ENCODE measurements at places on chromosomes 1 and 21. TPM values are rescaled to one million over a fixed set of nuclear protein-coding genes. Genes with fewer than 3 reads are reported as not detected.

DNA sequence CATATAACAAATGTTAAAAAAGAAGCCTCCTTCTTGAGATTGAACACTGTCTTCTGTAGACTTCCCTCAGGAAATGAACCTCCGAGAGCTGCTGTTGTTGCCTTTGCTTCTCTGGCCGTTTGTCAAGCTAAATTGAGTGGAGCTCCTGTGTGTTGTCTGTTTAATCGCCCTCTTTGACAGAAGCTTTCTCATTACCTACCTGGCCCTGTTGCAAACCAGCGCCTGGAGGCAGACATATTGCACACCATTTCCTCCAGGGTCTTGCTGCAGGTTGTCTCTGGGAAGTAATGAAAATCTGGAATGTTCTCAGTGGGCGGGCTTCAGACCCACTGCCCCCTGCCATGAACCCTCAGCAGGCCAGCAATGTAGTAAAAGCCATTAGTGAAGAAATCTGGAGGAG lies 83.3 kb downstream of the GABPA start:
- H3K4me3 ChIP-seq, result no peak overlapping the region
- H3K36me3 ChIP-seq, result no peaks in the 10 kb centered on the region
- no peak overlapping the region for H3K27ac ChIP-seq
- H3K4me1 ChIP-seq, result no peaks in the 10 kb centered on the region

- no peak overlapping the region for H3K4me3 ChIP-seq
- H3K27me3 ChIP-seq, result peaks cover 28% of the 10 kb centered on the region
- DNase-seq, result peak; percentile 74
- no peak overlapping the region for H3K27ac ChIP-seq
- H3K36me3 ChIP-seq, result no peaks in the 10 kb centered on the region
These were observed 33.5 kb downstream of the CSMD2 start for GRCh38 chr1:34131396-34132160.

Gene OR2L2
- not detected for total RNA-seq

- H3K4me3 ChIP-seq, result no peak overlapping the region
- no peak overlapping the region for H3K27ac ChIP-seq
- no peaks in the 10 kb centered on the region for H3K36me3 ChIP-seq
- H3K4me1 ChIP-seq, result peaks cover 8% of the 10 kb centered on the region
These were observed 121.1 kb downstream of the PSMG1 start for GRCh38 chr21:39062196-39062595.

DNA sequence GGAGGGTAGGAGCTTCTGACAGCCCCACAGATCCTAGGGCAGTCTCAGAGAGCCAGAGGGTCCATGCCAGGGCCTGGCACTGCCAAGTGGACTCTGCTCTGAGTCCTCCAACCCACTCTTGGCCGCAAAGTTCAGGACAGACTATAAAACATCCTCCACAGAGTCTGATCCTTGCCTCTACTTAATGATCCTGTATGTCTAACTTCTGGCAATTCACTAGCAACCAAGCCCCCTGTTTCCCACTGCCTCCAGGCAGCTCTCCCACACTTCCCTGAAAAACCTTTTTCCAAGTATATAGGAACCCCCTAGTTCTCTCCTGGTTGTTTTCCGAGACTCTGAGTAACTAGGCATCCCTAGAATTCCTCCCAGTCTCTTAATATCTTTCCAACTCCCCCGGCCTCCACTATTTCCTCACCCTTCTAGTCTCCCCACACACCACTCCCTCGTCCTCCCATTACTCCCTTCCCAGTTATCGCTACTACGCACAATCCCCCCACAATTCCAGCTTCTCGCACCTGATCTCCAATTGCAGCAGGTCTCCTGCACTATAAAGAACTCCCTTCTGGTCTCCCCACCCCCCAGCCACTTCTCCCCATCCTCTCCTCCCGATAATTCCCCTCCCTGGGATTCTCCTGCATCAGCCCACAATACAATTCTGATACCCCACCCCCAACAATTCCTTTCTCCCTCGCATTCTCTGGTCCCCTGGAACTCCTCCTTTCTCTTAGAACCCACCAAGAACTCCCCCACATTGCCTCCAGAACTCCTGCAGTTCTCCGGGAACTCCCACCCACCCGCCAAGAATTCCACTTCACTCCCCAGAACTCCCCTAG lies 574 bp downstream of the IGSF9 start:
- no peaks in the 10 kb centered on the region for H3K36me3 ChIP-seq
- DNase-seq, result no peak
- no peaks in the 10 kb centered on the region for H3K27me3 ChIP-seq

Gene ANKRD45
- total RNA-seq, result not detected

DNA sequence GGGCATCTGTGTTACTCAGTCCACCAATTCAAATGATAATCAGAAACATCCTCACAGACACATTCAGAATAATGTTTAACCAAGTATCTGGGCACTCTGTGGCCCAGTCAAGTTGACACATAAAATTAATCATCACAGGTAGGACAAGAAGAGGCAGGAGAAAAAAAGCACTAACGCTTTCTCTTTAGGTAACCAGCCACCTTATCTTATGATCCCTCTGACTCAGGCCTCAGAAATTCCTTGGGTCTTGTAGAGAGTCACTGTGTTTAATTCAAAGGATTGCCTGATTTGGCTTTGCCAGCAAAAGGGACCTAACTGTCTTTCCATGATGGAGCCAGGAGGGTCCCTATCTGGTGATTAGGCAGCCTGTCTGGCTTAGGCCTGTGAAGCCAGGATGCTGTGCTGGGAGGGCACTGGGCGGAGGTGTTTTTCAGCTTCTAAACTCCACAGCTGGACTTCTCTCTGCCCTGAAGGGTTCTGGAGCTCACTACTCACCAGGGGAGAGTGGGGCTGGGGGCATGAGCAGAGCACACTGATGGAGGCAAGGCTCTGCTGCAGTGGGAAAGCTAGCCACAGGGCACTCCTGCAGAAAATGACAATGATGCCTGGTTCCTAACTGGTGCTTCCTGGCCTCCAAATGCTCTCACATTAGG lies 36.4 kb upstream of the STUM start:
- no peaks in the 10 kb centered on the region for H3K36me3 ChIP-seq
- DNase-seq, result no peak
- H3K27me3 ChIP-seq, result no peaks in the 10 kb centered on the region
- H3K4me3 ChIP-seq, result no peak overlapping the region

GRCh38 chr1:238052496-238053266 lies 162.0 kb upstream of the ZP4 start:
- H3K27ac ChIP-seq, result no peak overlapping the region
- H3K27me3 ChIP-seq, result no peaks in the 10 kb centered on the region
- H3K36me3 ChIP-seq, result no peaks in the 10 kb centered on the region

DNA sequence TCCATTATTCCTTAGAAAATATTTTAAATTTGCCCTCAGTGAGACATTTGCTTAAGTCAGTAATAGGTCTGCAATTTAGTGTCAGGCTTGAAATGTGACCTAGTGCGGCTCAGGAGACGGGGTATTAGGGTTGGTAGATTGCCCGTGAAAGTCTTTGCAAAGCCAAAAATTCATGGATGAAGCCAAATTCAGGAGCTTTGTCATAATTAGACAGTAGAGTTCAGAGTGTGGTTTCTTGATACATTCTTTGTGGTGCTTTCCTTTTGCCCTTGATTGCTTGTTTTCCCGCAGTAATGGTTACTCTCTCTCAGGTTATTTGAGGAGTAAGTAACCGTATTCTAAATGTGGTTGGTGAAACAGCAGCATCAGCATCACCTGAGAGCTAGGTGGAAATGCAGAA lies 120.7 kb downstream of the RPS6KC1 start:
- H3K4me3 ChIP-seq, result no peak overlapping the region
- H3K36me3 ChIP-seq, result peaks cover 10% of the 10 kb centered on the region
- H3K4me1 ChIP-seq, result peaks cover 5% of the 10 kb centered on the region
- H3K27ac ChIP-seq, result no peak overlapping the region
- H3K27me3 ChIP-seq, result no peaks in the 10 kb centered on the region

GRCh38 chr1:1954015-1954414 lies 34.9 kb upstream of the TMEM52 start:
- no peaks in the 10 kb centered on the region for H3K36me3 ChIP-seq
- no peaks in the 10 kb centered on the region for H3K27me3 ChIP-seq
- H3K4me3 ChIP-seq, result no peak overlapping the region
- no peak for DNase-seq

DNA sequence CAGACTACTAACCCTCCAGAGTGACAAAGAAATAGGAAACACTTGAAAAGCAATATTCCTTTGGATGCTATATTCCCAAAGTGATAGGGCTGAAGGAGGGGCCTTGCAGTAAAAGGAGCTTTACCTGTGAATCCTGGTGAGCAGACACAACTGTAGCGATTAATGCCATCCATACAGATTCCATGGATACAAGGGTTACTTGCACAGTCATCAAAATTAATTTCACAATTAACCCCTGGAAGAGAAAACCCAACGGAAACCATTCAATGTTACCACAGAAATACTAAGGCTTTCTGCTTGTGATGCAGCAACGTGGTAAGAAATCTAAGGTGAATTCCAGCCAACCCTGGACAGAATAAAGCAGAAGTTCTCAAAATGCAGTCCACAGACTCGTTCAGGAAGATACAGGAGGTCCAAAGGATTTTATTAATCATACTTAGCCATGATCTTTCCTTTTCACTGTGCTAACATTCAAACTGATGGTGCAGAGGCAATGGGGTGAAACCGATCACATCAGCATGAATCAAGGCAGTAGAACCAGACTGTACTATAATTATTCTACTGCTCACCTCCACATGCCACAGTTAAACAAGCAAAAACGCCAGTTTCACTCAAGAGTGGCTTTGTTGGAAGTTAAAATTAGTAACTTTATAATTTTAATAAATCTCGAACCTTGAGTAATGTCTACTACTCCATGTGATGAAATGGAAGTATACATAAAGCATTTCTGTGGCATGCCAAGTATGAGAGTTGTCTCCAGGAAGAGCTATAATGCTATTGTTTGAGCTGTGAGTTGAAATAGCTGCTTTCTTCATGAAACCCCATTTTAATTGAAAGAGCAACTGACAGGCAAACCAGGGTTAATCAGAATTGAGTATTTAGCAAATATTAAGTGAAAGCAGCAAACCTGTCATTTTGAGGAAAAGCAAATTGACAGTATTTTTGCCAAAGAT lies 63.2 kb upstream of the ADAM30 start:
- H3K27me3 ChIP-seq, result no peaks in the 10 kb centered on the region
- peaks cover 43% of the 10 kb centered on the region for H3K4me1 ChIP-seq
- H3K36me3 ChIP-seq, result peaks cover 33% of the 10 kb centered on the region
- no peak overlapping the region for H3K27ac ChIP-seq
- no peak overlapping the region for H3K4me3 ChIP-seq

- H3K4me1 ChIP-seq, result no peaks in the 10 kb centered on the region
- no peaks in the 10 kb centered on the region for H3K36me3 ChIP-seq
- H3K4me3 ChIP-seq, result no peak overlapping the region
- no peaks in the 10 kb centered on the region for H3K27me3 ChIP-seq
- no peak overlapping the region for H3K27ac ChIP-seq
These were observed 539.4 kb downstream of the KIF26B start for GRCh38 chr1:245693941-245694752.

Gene COL8A2
- 20.7 TPM for total RNA-seq

Gene PLA2G2F
- total RNA-seq, result not detected

Gene GJA5
- 14.6 TPM for total RNA-seq

Gene INAVA
- total RNA-seq, result not detected

- no peaks in the 10 kb centered on the region for H3K4me1 ChIP-seq
- H3K27ac ChIP-seq, result no peak overlapping the region
- peak overlapping the region; percentile 7 for H3K4me3 ChIP-seq
- no peaks in the 10 kb centered on the region for H3K36me3 ChIP-seq
- DNase-seq, result no peak
These were observed 352.4 kb downstream of the USP25 start for GRCh38 chr21:16082038-16082816.

DNA sequence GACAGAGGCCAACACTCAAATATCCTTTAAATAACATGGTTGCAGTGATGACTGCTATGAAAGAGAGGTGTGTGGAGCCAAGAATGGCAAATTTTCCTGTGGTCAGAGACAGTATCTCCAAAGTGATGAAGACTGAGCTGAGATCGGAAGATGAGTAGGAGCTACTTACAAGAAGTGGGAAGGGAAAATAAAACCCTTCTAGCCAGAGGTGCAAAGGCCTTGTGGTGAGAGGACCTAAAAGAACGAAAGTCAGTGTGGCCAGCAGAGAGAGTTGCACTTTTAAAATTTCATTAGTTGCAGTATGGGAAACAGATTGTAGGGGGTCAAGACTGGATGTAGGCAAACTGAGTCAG lies 17.8 kb downstream of the SLAMF7 start:
- no peak for DNase-seq
- H3K27me3 ChIP-seq, result no peaks in the 10 kb centered on the region
- no peak overlapping the region for H3K27ac ChIP-seq
- H3K4me1 ChIP-seq, result no peaks in the 10 kb centered on the region

Data from esophagus muscularis mucosa (tissue), 4 donors.